Activated CD4-positive, alpha-beta T cell treated with anti-CD3 and anti-CD28 coated beads for 36 hours (primary cell): ENCODE measurements at places on chromosomes 11 and 22. TPM values are rescaled to one million over a fixed set of nuclear protein-coding genes. Genes with fewer than 3 reads are reported as not detected.

SMIM35 gene
- not detected for total RNA-seq

DNA sequence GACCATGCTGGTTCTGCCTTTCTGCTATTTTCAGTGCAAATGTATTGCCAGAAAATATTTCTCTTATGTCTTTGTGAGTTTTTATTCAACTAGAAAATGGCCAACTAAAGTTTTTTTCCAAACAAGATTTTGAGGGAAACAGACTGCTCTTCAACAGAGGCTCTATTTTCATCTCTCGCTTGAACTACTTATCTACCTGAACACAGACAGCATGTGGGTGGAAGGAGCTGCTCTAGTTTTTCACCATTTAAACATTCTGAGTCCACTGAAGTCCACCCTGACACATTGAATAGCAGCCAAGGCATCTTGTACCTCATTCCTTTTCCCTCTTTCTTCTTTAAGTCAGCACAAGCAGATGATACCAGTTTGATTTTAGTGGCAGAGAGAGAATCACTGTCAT lies 9.8 kb upstream of the OR9I1 start:
- H3K4me3 ChIP-seq: no peak overlapping the region
- no peaks in the 10 kb centered on the region for H3K36me3 ChIP-seq
- no peak overlapping the region for H3K27ac ChIP-seq
- peaks cover 9% of the 10 kb centered on the region for H3K27me3 ChIP-seq
- H3K4me1 ChIP-seq: no peaks in the 10 kb centered on the region
- DNase-seq: no peak

- peak; percentile 77 for DNase-seq
- H3K27me3 ChIP-seq: no peaks in the 10 kb centered on the region
- no peak overlapping the region for H3K27ac ChIP-seq
- H3K4me1 ChIP-seq: no peaks in the 10 kb centered on the region
- no peak overlapping the region for H3K4me3 ChIP-seq
These were observed 18.4 kb downstream of the TUB start for GRCh38 chr11:8099291-8099899.

- H3K4me3 ChIP-seq: no peak overlapping the region
- no peaks in the 10 kb centered on the region for H3K36me3 ChIP-seq
- DNase-seq: no peak
- peaks cover 2% of the 10 kb centered on the region for H3K4me1 ChIP-seq
- H3K27me3 ChIP-seq: peaks cover 10% of the 10 kb centered on the region
These were observed 378.1 kb downstream of the CADM1 start for GRCh38 chr11:115126092-115126491.
